CD4-positive, alpha-beta T cell (primary cell): ENCODE measurements at places on chromosomes 16 and 17. TPM values are rescaled to one million over a fixed set of nuclear protein-coding genes. Genes with fewer than 3 reads are reported as not detected.

Gene SLC47A1
- total RNA-seq = not detected

DNA sequence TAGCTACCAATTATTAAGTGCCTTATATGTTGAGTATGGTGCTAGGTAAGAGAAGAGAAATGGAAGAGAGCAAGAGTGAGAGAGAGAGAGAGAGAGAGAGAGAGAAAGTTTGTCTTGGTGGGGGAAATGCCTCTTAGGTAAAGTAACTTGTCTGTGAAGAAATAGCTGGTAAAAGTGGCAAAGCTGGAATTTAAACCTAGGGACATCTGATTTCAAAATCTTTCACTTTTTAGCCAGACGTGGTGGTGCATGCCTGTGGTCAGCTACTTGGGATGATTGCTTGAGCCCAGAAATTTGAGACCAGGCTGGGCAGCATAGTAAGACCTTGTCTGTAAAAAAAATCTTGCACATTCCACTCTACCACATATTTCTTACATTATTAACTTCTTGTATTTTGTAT, 23.0 kb upstream of the CDR2 start:
- H3K4me3 ChIP-seq = no peak overlapping the region
- H3K36me3 ChIP-seq = no peaks in the 10 kb centered on the region
- no peak for DNase-seq
- H3K27ac ChIP-seq = no peak overlapping the region
- no peaks in the 10 kb centered on the region for H3K4me1 ChIP-seq

Gene ALDOC
- 22.7 TPM for total RNA-seq

DNA sequence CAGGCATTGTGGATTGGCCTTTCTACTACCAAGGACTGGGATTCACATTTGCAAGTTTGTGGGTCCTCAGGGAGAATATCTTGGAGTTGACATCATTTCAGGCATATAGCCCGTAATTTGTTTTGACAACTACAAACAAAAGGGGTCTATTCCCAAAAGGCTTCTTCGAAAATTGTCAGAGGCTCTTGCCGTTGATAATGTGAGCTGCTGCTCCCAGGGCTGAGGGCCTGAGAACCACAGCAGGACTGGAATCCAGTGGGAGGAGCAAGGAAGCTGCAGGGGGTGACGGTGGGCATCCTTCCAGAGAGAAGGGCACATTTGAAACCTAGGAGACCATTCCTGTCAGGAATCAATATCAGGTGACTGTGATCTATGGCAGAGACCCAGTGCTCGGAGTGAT, 761.6 kb upstream of the RBFOX1 start:
- no peak for DNase-seq
- H3K4me3 ChIP-seq = no peak overlapping the region
- H3K27me3 ChIP-seq = no peaks in the 10 kb centered on the region

Gene TMEM92
- total RNA-seq = not detected

Gene KRTAP4-12
- total RNA-seq = not detected

- no peaks in the 10 kb centered on the region for H3K27me3 ChIP-seq
- no peaks in the 10 kb centered on the region for H3K4me1 ChIP-seq
- no peaks in the 10 kb centered on the region for H3K36me3 ChIP-seq
- no peak overlapping the region for H3K4me3 ChIP-seq
- no peak overlapping the region for H3K27ac ChIP-seq
These were observed 34.0 kb upstream of the ADAMTS18 start for GRCh38 chr16:77468831-77469230.

GRCh38 chr16:65725156-65725845, 603.4 kb upstream of the CDH11 start:
- H3K27me3 ChIP-seq = no peaks in the 10 kb centered on the region
- H3K4me3 ChIP-seq = no peak overlapping the region
- H3K4me1 ChIP-seq = no peaks in the 10 kb centered on the region
- DNase-seq = no peak
- no peaks in the 10 kb centered on the region for H3K36me3 ChIP-seq
- H3K27ac ChIP-seq = no peak overlapping the region

- H3K36me3 ChIP-seq = no peaks in the 10 kb centered on the region
- peaks cover 8% of the 10 kb centered on the region for H3K27me3 ChIP-seq
- H3K4me1 ChIP-seq = peaks cover 39% of the 10 kb centered on the region
- DNase-seq = no peak
- H3K27ac ChIP-seq = peak overlapping the region; percentile 22
- peak overlapping the region; percentile 71 for H3K4me3 ChIP-seq
These were observed 1.2 kb upstream of the SECTM1 start for GRCh38 chr17:82334622-82335394.

Gene RRAD
- total RNA-seq = 0.28 TPM

DNA sequence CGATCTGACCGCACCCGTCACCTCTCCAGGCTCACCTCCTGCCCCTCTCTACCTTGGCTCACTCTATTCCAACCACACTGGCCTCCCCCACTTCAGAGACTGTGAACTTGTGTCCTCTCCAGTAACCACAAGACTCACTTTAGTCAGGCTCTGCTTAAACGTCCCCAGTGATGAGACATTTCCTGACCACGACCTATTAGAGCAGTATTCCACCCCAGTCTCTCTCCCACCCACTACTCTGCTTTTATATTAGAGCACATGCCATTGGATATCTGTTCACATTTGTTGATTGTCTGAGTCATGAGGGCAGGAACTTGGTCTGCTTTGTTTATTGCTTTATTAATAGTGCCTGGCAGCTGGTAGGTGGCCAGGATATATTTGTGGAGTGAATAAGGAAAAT, 20.1 kb downstream of the COX11 start:
- H3K27ac ChIP-seq = no peak overlapping the region
- H3K4me1 ChIP-seq = no peaks in the 10 kb centered on the region
- no peak overlapping the region for H3K4me3 ChIP-seq
- H3K36me3 ChIP-seq = no peaks in the 10 kb centered on the region
- H3K27me3 ChIP-seq = peaks cover 6% of the 10 kb centered on the region

DNA sequence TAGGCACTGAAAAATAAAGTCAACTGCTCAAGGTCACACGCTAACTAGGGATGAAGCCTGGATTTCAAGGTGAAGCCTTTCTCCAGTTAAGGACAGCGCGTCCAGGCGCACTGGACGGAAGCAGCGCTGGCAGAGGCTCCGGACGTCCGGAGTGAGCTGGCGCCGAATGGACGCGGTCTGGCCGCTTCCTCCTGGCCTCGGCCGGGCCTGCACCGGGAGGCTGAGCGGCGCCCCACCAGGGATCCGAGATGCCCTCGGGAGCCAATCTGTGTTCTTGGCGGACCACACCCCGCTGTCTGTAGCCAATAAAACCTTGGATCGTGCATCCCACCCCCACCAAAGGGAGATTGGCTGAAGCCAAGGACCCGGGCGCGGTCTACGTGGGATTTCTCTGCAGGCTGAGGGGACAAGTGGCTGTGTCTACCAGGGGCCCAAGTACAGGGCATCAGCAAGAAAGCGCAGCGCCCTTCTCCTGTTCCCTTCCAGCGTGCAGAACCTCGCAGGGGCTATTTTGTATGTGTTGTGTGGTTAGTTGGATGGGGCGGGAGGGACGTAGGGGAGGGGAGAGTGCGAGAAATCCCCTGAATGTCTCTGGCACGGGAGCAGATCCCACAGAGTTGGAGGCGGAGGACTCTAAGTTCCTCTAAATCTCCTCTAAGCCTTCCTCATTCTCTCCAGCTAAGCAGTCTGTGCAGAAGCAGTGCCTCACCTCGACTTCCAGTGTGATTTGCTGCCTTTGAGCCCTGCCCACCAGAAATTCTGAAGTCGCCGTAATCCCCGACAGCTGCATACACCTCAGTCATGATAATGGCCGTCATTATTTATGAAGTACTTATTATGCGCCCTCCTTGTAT, 2.5 kb upstream of the AKAP10 start:
- H3K4me3 ChIP-seq = no peak overlapping the region
- DNase-seq = no peak
- no peaks in the 10 kb centered on the region for H3K27me3 ChIP-seq
- H3K27ac ChIP-seq = no peak overlapping the region

- H3K27me3 ChIP-seq = no peaks in the 10 kb centered on the region
- H3K4me3 ChIP-seq = peak overlapping the region; percentile 2
- peaks cover 69% of the 10 kb centered on the region for H3K4me1 ChIP-seq
- peak; percentile 36 for DNase-seq
- H3K36me3 ChIP-seq = peaks cover 87% of the 10 kb centered on the region
These were observed 18.9 kb downstream of the GGA3 start for GRCh38 chr17:75242461-75243042.

DNA sequence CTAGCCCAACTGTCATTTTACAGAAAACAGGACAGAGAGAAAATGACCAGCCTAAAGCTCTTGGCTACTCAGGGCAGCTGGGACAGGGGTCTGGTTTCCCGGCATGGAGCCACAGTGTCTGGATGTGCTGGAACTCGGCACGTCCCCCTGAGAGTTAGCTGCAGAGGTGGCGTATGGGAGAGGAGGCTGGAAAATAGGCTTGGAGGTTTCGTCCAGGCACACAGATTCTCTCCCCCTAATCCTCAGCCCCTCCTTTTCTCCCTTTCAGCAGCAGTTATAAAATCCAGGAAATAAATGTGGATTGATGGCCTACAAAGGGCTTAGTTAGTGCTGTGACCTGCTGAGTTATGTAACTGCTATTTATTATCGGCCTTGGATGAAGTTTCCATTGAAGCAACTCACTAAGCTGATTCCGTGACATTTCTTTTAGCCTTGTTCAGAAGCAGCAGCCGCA, 89.5 kb upstream of the TOB1 start:
- no peak for DNase-seq
- H3K36me3 ChIP-seq = no peaks in the 10 kb centered on the region
- no peaks in the 10 kb centered on the region for H3K27me3 ChIP-seq
- no peak overlapping the region for H3K4me3 ChIP-seq
- no peak overlapping the region for H3K27ac ChIP-seq

Gene PDILT
- not detected for total RNA-seq

GRCh38 chr17:42853004-42853403, 2.0 kb downstream of the AOC3 start:
- H3K27me3 ChIP-seq = peaks cover 2% of the 10 kb centered on the region
- no peaks in the 10 kb centered on the region for H3K4me1 ChIP-seq
- no peak overlapping the region for H3K4me3 ChIP-seq

DNA sequence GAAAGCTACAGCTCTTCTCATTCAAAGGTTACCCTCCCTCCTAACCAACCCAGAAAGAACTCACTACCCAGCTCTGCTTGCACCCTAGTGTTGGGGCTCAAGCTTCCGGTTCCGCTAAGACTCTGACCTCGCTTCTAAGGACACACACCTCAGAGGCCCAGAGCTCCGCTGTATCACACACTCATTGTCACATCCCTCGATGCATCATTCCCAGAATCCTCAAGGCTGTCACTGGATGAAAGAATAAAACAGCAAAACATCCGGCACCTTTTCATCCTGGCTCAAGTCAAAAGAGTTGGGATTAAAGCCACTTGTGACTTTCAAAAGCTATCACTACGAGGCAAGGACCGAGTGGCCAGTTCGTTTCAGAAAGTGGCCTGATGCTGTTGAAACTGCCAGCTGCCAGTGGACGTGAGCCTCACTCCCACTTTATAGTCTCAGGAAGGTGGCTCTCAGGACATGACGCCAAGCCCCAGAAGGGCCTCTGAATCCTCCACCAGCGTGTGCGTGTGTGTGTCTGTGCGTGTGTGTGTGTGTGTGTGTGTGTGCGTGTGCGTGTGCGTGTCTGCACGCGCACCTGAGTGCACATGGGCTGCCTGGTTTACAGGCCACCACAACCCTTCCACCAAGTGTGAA, 29.0 kb downstream of the ZFHX3 start:
- H3K27ac ChIP-seq = no peak overlapping the region
- no peaks in the 10 kb centered on the region for H3K36me3 ChIP-seq
- DNase-seq = no peak
- H3K27me3 ChIP-seq = no peaks in the 10 kb centered on the region
- no peak overlapping the region for H3K4me3 ChIP-seq

Gene UNC13D
- total RNA-seq = 112 TPM

Gene SPNS2
- total RNA-seq = 0.53 TPM

DNA sequence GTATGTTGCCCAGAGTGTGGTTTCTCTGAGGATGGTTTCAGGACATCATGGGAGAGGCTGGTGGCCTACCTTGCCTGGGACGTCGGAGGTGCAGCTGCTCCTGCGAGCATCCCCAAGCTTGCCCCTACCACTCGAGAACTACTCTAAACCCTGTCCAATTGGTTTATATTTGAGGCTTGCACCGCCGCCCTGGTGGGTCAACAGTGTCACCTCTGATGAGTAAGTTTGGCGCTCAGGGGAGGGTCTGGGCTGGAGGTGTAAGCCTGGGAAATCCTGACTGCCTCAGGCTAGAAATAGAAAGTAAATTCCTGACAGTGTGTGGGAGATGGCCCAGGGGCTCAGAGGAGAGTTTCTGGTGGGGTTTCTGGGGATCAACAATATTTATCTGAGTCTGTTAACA, 48.2 kb downstream of the CCDC42 start:
- H3K36me3 ChIP-seq = no peaks in the 10 kb centered on the region
- no peak overlapping the region for H3K27ac ChIP-seq
- peaks cover 3% of the 10 kb centered on the region for H3K4me1 ChIP-seq
- no peak overlapping the region for H3K4me3 ChIP-seq
- peaks cover 2% of the 10 kb centered on the region for H3K27me3 ChIP-seq

DNA sequence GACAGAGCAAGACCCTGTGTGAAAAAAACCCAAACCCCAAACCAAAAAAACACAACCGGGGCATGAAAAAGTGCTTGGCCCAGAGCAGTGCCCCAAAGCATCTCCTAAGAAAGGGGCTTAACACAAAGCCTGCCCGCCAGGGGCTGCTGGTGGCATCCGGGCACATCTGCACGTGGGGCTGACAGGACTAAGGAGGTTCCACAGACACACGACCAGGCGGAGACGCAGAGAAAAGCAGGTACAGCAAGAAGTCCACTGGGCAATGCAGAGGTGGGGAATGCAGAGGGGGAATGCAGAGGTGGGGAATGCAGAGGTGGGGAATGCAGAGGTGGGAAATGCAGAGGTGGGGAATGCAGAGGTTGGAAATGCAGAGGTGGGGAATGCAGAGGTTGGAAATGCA, 109.2 kb downstream of the ZNF778 start:
- no peak overlapping the region for H3K4me3 ChIP-seq
- peaks cover 83% of the 10 kb centered on the region for H3K4me1 ChIP-seq
- H3K27me3 ChIP-seq = no peaks in the 10 kb centered on the region

- DNase-seq = no peak
- H3K27me3 ChIP-seq = no peaks in the 10 kb centered on the region
- no peaks in the 10 kb centered on the region for H3K4me1 ChIP-seq
- no peak overlapping the region for H3K27ac ChIP-seq
These were observed 62.5 kb downstream of the SLC39A11 start for GRCh38 chr17:73029991-73030390.

Gene KRT20
- not detected for total RNA-seq

- peaks cover 24% of the 10 kb centered on the region for H3K36me3 ChIP-seq
- no peak overlapping the region for H3K4me3 ChIP-seq
- no peak overlapping the region for H3K27ac ChIP-seq
- peaks cover 25% of the 10 kb centered on the region for H3K4me1 ChIP-seq
- H3K27me3 ChIP-seq = no peaks in the 10 kb centered on the region
These were observed 53.2 kb downstream of the SMG6 start for GRCh38 chr17:2250140-2251095.

- no peaks in the 10 kb centered on the region for H3K36me3 ChIP-seq
- no peak overlapping the region for H3K27ac ChIP-seq
- H3K27me3 ChIP-seq = no peaks in the 10 kb centered on the region
- H3K4me3 ChIP-seq = no peak overlapping the region
- no peak for DNase-seq
- H3K4me1 ChIP-seq = no peaks in the 10 kb centered on the region
These were observed 9.9 kb downstream of the KRTAP9-1 start for GRCh38 chr17:41199421-41200078.

GRCh38 chr16:57380671-57381462, 8.6 kb downstream of the CX3CL1 start:
- no peaks in the 10 kb centered on the region for H3K36me3 ChIP-seq
- no peak overlapping the region for H3K4me3 ChIP-seq
- peaks cover 4% of the 10 kb centered on the region for H3K4me1 ChIP-seq

- peaks cover 78% of the 10 kb centered on the region for H3K4me1 ChIP-seq
- no peaks in the 10 kb centered on the region for H3K27me3 ChIP-seq
- no peak overlapping the region for H3K4me3 ChIP-seq
- peaks cover 34% of the 10 kb centered on the region for H3K36me3 ChIP-seq
These were observed 42.6 kb downstream of the CYTH1 start for GRCh38 chr17:78739331-78739931.

Gene TMEM256
- 29.0 TPM for total RNA-seq
